ENCODE measurements at places on chromosomes 5 and 9. TPM values are rescaled to one million over a fixed set of nuclear protein-coding genes. Genes with fewer than 3 reads are reported as not detected.

DNA sequence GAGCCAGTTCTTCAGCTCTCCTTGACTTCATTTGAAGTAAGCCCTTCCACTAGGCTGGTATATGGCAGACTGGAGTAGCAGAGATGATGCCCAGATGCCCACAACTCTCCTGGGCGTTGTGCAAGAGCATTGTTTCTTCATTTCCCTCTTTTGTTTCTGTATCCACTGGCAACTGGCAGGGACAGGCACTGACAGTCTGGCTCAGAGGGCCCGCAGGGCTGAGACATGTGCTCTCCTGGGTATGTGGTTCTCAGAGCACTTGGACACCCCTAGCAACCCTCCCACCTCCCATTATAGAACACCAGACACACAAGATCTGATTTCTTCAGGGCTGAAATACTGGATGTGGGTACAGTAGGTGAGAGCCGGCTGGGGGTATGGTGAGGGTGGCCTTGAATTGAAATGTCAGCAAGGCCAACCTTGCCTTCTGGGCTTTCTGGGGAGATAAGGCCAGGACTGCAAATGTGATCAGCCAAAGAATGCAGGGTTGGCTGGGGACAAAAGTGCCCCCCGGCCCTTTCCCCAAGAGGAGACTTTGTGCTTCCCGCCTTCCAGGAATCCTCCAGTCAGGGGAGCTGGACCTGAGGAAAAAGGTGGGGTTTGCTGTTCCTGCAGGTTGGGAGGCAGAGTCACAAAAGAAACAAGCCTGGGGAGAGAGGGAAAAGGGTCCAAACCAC is 28.6 kb upstream of the CTNNA1 start:
- no peak for DNase-seq

GRCh38 chr5:146003852-146004251 is 67.5 kb downstream of the SH3RF2 start:
- no peak for DNase-seq

Gene KYAT1
- 3.8 TPM for total RNA-seq

DNA sequence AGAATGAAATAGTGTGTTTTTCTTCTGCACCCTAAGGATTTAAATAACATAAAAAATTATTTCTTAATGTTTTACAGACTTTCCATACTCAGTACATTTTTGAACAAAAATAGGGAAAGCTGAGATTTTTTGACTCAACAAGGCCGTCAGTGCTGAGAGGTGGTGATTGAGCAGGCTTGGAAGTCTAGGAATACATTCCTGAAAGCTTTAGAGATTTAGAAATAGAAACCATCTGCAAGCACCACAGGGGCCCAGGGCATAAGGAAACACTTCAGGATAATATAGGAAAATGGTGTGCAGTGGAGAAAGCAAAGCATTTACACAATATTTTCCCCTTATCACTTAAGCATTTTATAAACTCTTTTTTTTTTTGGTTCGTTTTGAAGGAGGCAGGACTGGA is 5.2 kb downstream of the BASP1 start:
- DNase-seq: no peak

Gene PCDHGA7
- total RNA-seq: 3.5 TPM

DNA sequence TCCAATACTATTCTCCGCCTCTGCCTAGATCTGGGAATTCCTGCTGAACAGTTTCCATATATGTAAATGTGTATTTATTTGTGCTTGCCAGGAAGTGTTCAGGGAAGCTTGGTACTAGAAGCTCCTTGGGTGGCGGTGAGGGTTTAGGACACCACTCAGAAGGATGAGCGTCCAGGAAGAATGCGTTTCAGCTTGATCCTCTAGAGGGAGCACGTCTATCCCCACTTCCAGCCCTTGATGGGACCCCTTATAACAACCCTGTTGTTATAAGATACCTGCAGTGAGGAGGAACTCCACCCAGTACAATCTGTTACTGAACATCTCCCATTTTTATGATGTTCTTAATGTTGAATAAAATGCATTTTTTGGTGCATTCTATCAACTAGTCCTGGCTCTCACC is 88.9 kb downstream of the CYFIP2 start:
- no peak for DNase-seq

DNA sequence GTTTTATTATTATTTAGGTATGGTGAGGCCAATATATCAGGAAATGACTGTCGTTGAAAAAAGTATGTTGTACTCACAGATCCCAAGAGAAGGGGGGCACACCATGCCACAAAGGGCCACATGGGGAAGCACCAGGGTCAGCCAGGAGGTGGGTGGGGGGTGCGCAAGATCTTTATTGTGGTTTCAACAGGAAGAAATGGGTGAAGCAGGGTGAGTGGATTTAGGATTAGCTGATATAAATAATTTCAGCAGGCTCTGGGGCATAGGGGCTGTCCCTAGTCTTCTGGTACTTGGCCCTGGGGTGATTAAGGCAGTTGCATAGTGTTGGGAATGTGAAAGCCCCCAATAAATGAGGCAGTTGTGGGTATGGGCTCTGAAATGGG is 8.6 kb downstream of the PDCD1LG2 start:
- DNase-seq: no peak

GRCh38 chr9:8391132-8391531 is 591.6 kb upstream of the DMAC1 start:
- DNase-seq: no peak

Gene ARSI
- 1.6 TPM for total RNA-seq

- no peak for DNase-seq
Observed at GRCh38 chr9:109453210-109453842, 44.8 kb downstream of the PTPN3 start.

DNA sequence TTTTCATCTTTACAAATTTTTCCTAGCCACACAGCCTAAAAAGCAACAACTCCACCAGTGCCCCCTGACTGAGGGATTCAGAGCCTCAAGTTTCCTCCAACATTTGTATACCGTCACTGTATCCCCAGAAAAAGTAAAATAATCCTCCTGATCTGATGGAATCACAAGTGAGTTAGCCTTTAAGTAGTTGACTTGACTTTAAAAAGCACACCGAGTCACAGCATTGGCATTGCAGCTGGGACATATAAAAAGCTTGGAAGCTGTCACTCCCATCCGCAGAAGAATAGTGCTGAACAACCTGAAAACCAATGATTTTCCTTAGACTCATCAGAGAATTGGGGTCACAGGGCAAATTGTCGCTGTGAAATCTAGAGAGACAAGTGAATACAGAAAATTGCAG is 41.6 kb upstream of the FBN2 start:
- DNase-seq: no peak

- DNase-seq: no peak
Observed at GRCh38 chr5:148911386-148911785, 85.0 kb downstream of the ADRB2 start.

Gene CDX1
- not detected for total RNA-seq

- no peak for DNase-seq
Observed at GRCh38 chr9:114538241-114538640, 33.0 kb upstream of the WHRN start.

Data from omental fat pad (tissue), 4 donors.